Epithelial cell of esophagus (primary cell): ENCODE measurements at places on chromosomes 2 and 18.
A peak's percentile ranks its signal among the peaks of the same experiment; 100 is the strongest.

- DNase-seq = no peak
Observed at GRCh38 chr2:65490222-65490621, 57.8 kb upstream of the SPRED2 start.

- DNase-seq = peak; percentile 100
Observed at GRCh38 chr18:11981192-11981542, at the start of gene IMPA2. IMPA2 (plus strand) TSS chr18:11981507; CDS start chr18:11981670, 163 bp downstream.

GRCh38 chr2:45612731-45613130, 1.7 kb upstream of the SRBD1 start:
- peak; percentile 42 for DNase-seq

GRCh38 chr18:8426401-8426800, 182.8 kb upstream of the RAB12 start:
- DNase-seq = no peak

DNA sequence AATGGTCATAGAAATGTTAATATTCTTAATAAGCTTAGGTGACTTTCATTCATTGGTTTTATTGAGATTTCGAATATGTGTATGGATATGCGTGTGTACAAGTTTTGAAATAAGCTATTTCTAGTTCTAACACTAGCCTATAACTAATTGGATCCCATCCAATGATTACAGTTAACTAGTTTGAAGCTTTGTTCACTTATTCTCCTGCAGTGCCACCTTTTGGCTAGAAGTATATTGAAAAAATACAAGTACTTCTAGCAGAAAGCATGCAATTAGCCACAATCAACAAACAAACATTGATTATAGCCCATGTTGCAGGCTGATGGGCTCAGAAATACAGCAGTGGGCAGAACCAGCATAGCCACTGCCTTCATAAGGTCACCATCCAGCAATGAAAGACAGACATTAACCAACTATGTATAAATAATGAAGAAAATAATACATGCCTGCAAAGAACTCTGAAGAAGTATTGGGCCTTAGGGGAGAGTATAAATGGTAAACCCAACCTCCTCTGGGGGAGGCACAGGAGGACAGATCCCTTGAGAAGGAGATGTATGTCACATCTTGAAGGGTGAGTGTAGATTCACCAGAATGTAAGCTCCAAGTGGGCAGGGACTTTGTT, 5.1 kb upstream of the PIEZO2 start:
- peak; percentile 24 for DNase-seq

- DNase-seq = peak; percentile 21
Observed at GRCh38 chr2:176637486-176638166, 368.4 kb downstream of the MTX2 start.

DNA sequence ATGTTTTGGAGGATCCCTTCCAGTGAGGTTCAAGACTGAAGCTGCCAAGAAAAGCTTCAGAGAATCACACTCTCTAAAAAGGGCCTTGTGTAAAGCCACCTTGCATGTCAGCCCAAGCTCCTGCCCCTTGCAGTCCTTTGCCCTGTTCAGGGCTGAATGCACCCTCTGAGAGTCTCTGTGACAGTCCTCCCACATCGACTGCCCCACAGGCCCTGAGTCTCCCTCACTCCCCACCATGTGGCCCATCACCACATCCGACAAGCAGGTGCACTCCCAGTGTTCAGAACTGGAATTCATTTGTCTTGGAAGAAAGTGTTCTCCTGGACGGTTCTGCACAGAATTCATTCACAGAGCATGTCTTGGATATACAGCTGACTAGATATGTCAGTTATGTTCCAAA, 31.0 kb downstream of the BCL11A start:
- no peak for DNase-seq

GRCh38 chr2:163698857-163699256, 37.0 kb downstream of the FIGN start:
- DNase-seq = no peak
